CD4-positive, alpha-beta T cell treated with Interleukin-21 for 1 hour (primary cell): ENCODE measurements at places on chromosomes 1 and 21.

DNA sequence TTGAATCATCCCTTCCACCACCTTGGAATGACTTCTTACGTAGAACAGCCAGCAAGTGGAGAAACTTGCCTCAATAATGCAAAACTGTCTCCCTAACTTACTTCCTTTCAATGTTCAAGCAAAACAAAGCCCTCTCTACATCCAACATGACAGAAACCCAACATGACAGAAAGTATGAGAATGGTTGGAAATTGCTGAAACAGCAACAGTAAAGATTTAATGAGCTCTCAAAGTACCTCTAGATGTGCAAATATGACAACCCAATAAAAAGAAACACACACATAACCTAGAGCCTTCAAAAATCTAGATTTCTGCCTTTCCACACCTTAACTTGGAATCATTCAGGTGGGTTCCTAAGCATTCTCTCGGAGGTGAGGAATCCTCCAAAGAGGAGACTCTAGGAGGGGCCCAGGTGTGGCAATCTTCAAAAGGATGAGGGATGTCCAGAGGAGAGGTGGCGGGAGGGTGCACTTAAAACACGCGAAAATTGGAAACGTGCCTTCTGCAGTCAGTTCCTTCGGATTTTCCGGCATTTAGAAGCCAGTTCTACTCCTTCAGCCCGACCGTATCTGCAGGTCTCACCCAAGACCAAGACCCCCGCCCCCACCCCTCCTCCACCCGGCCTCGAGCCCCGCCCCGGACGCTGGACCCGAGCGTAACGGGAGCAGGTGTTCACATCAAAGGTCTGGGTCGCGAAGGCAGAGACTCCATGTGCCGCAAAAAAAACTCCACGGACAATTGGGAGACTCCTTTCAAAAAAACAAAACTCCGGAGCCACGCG, 996 bp upstream of the MGST3 start:
- no peak for DNase-seq

DNA sequence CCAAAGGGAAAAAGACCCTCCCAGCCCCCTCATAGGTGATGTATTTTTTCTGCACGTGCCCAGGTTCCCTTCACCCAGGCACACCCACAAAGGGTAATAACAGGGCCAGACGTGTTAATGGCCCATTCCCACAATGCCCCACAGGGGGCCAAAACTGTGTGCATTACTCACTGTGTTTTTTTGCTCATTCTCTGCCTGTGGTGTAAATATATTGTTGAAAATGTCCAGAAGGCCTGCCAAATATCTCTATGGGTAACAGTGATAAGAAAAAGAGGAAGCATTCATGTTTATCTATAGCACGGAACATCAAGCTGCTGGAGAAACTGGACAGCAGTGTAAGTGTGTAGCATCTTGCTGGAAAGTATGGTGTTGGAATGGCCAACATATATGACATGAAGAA, 21.9 kb downstream of the RHEX start:
- no peak for DNase-seq

GRCh38 chr1:176858433-176858916, 306.0 kb downstream of the ASTN1 start:
- DNase-seq = no peak

DNA sequence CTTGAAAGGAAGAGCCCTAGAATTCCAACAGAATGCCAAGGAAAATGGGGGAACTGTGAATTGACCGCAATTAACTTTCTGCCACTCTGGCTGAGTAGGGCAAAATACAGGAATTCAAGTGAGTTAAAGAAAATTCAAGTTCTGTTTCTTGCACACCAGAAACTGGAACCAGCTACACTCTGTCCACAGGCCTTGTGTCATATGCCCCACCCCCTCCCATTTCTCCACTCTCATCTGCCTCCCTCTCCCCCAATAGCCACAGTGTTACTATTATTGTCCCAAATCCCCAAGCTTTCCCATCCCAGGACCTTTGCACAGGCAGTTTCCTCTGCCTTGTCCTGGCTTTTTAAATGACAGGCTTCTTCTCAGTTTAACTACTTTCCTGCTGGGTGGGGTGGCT, 4.3 kb upstream of the STK40 start:
- no peak for DNase-seq

DNA sequence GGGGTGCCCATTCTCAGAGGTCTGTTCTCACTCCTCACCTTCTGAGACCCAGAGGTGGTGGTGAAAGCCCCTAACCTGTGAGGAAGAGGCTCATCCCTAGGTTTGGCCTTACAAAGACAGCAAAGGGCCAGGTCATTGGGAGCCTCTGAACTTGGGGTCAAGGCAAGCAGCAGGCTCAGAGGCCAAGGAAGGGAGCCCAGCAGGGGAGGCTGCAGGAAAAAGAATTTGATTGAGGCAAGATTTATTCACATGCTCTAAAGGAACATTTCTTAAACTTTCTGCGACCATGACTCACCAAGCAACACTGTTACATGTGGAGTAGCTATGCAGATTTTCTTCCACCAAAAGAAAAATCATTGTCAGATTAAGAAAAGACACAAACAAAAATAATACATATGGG, 132.5 kb upstream of the SYT6 start:
- DNase-seq = no peak

- DNase-seq = no peak
Measured at GRCh38 chr1:62732331-62732730, 44.1 kb upstream of the DOCK7 start.

GRCh38 chr1:26839339-26839722, 12.8 kb downstream of the ZDHHC18 start:
- no peak for DNase-seq

DNA sequence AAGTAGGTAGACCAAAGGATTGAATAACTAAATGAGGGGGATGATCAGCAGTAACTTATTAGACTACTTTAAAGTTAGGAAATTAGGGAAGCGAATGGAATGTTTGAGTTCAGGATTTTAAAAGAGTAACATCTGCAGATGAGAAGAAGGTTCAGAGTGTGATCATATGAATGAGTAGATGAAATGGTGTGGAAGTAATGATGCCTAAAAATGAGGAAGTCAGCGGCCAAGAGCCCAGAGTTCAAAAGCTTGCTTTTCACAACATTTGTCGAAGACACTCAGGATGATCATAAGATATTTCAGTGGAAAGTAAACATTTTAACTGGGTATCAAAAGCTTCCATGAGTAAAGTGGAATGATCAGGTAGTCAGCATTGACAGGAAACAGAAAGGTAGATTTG, 299.4 kb downstream of the LRRIQ3 start:
- DNase-seq = no peak

DNA sequence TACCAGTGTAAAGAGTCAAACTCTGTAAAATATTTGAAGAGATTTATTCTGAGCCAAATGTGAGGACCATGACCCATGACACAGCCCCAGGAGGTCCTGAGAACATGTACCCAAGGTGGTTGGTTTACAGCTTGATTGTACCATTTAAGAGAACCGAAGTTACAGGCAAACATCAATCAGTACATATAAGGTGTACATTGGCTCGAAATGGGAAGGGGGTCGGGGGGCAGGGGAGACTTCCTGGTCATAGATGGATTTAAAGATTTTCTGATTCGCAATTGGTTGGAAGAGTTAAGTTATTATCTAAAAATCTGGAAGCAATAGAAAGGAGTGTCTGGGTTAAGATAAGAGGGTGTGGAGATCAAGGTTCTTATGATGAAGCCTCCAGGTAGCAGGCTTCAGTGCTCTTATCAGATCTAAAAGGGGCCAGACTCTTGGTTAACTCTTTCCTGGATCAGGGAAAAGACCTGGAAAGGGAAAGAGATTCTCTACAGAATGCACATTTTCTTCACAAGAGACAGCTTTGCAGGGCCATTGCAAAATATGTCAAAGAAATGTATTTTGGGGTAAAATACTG, 47.5 kb upstream of the NTPCR start:
- DNase-seq = no peak

- DNase-seq = no peak
Measured at GRCh38 chr1:40384887-40385286, 11.4 kb downstream of the SMAP2 start.

DNA sequence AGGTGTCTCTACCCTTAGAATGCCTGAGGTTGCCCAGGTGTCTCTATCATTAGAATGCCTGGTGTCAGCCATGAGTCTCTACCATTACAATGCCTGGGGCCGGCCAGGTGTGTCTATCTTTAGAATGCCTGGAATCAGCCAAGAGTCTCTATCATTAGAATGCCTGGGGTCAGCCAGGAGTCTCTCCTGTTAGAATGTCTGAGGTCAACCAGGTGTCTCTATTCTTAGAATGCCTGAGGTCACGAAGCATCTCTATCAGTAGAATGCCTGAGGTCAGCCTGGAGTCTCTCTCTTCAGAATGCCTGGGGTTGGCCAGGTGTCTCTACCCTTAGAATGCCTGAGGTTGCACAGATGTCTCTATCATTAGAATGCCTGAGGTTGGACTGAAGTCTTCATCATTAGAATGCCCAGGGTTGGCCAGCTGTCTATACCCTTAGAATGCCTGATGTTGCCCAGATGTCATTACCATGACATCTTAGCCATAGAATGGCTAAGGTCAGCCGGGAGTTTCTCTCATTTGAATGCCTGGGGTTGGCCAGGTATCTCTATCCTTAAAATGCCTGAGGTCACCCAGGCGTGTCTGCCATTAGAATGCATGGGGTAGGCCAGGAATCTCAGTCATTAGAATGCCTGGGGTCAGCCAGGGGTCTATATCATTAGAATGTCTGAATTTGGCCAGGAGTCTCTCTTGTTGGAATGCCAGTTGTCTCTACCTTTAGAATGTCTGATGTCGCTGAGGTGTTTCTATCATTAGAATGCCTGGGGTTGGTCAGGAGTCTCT, 44.0 kb downstream of the RNF187 start:
- no peak for DNase-seq

- DNase-seq = no peak
Measured at GRCh38 chr1:156285437-156285836, 1.3 kb downstream of the TMEM79 start.
